ENCODE measurements at places on chromosomes 1 and 21. TPM values are rescaled to one million over a fixed set of nuclear protein-coding genes. Genes with fewer than 3 reads are reported as not detected.

- H3K27ac ChIP-seq = no peak overlapping the region
- H3K27me3 ChIP-seq = no peaks in the 10 kb centered on the region
- no peak overlapping the region for H3K4me3 ChIP-seq
- H3K36me3 ChIP-seq = no peaks in the 10 kb centered on the region
- H3K4me1 ChIP-seq = no peaks in the 10 kb centered on the region
Measured at GRCh38 chr21:44449473-44450363, 5.6 kb upstream of the LRRC3 start.

DNA sequence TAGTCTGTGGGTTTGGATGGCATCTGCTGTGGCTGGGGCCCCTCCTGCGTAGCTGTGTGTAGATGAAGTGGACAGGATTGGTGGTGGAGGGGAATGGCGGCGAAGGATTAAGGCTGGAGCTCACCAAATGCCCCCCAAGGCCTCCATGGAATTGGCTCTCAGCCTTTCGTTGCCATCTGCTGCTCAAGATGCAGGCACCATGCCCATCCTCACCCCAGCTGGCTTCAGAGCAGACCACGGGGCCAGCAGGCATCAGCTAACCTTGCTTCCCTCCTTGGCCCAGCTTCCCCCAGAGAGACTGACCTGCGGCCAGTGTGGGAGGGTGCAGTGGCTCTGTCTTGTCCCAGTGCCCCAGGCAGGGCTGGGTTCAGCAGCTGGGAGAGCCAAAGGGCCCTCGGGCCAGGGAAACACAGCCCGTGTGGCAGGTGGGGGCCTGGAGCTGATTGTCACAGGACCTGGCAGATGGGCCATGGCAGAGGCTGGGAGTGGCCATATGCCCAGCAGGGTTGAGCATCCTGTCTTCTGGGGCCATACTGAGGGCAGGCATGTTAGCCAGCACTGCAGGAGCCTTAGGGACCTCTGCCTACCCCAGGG lies 66.8 kb upstream of the ACTL8 start:
- no peak for DNase-seq
- H3K27ac ChIP-seq = peak overlapping the region; percentile 28
- H3K27me3 ChIP-seq = no peaks in the 10 kb centered on the region
- H3K36me3 ChIP-seq = peaks cover 60% of the 10 kb centered on the region

TESK2 gene
- 7.6 TPM for total RNA-seq

- no peaks in the 10 kb centered on the region for H3K4me1 ChIP-seq
- no peaks in the 10 kb centered on the region for H3K27me3 ChIP-seq
- H3K27ac ChIP-seq = no peak overlapping the region
- DNase-seq = no peak
Measured at GRCh38 chr1:50930193-50930592, 29.9 kb downstream of the FAF1 start.

PDC gene
- not detected for total RNA-seq

DNA sequence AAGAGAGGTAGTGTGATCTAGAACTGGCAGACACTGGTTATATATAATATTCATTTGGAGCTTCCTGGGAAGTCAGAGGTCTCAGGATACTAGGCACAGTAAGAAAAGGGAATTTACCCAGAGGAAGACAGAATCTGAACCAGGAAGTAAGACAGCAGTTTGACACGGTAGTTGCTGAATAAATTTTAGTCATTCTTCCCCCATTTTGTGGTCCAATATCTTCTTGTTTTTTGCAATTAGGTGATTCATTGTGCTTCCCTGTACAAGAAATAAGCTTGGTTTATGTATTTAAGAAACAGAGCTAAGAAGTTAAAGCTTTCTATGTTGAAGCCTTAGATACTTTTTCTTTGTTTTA lies 1.3 kb downstream of the TMEM167B start:
- H3K27ac ChIP-seq = peak overlapping the region; percentile 93
- peak overlapping the region; percentile 76 for H3K4me3 ChIP-seq
- peaks cover 9% of the 10 kb centered on the region for H3K36me3 ChIP-seq
- DNase-seq = no peak
- H3K4me1 ChIP-seq = peaks cover 20% of the 10 kb centered on the region
- H3K27me3 ChIP-seq = no peaks in the 10 kb centered on the region

GRCh38 chr1:116531917-116532316 lies 38.9 kb downstream of the CD58 start:
- DNase-seq = no peak
- no peak overlapping the region for H3K4me3 ChIP-seq
- no peak overlapping the region for H3K27ac ChIP-seq
- peaks cover 4% of the 10 kb centered on the region for H3K36me3 ChIP-seq

GRCh38 chr1:93616996-93617669 lies 64.5 kb downstream of the BCAR3 start:
- no peak overlapping the region for H3K4me3 ChIP-seq
- peak overlapping the region; percentile 53 for H3K27ac ChIP-seq
- DNase-seq = peak; percentile 71
- H3K27me3 ChIP-seq = no peaks in the 10 kb centered on the region

DNA sequence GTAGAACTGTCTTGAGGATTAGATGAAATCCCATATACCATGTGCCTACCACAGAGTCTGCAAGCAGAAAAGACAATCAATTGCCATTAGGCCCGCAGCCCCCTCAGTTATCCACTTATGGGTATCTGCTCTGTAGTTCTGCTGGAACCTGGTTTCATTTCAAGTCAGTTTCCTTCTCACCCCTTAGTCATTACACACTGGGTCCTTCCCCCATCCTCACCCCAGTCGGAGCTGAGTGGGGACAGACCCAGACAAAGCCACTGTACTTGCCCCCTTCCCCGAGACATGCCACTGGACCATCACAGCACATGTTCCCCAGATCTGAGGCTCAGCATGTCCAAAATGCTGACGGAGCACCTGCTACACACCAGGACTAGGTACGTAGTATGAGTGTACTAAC lies 21.2 kb downstream of the PGLYRP3 start:
- no peak overlapping the region for H3K27ac ChIP-seq
- no peak for DNase-seq
- no peaks in the 10 kb centered on the region for H3K36me3 ChIP-seq
- H3K4me1 ChIP-seq = no peaks in the 10 kb centered on the region
- H3K4me3 ChIP-seq = no peak overlapping the region

GRCh38 chr1:116306840-116307442 lies 66.1 kb upstream of the ATP1A1 start:
- no peaks in the 10 kb centered on the region for H3K36me3 ChIP-seq
- H3K4me1 ChIP-seq = no peaks in the 10 kb centered on the region
- no peaks in the 10 kb centered on the region for H3K27me3 ChIP-seq
- no peak overlapping the region for H3K4me3 ChIP-seq

Data from thoracic aorta (tissue), 2 donors.